ENCODE measurements at places on chromosomes 12 and 14.

- DNase-seq = no peak
These were observed 619.4 kb downstream of the CCER1 start for GRCh38 chr12:90335566-90335965.

DNA sequence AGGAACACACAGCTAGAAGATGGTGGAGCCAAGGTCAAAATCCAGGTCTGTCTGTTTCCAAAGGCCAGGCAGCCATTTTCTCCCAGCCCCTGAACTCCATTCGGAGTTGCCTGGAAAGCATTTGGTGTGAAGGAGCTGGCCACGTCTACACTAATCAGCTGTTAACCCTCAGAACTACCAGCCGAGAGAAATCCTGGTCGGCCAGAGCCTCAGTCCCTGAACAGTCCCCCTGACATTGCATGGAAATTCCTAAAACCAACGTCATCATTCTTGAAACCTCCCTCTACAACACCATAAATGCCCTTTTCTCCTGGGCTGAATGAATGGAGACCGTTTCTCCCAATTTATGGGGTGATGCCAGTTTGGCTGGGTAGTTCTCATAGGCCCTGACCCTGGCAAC, 245.6 kb downstream of the SLC41A2 start:
- no peak for DNase-seq

GRCh38 chr12:124254126-124254525, 40.8 kb upstream of the RFLNA start:
- no peak for DNase-seq

DNA sequence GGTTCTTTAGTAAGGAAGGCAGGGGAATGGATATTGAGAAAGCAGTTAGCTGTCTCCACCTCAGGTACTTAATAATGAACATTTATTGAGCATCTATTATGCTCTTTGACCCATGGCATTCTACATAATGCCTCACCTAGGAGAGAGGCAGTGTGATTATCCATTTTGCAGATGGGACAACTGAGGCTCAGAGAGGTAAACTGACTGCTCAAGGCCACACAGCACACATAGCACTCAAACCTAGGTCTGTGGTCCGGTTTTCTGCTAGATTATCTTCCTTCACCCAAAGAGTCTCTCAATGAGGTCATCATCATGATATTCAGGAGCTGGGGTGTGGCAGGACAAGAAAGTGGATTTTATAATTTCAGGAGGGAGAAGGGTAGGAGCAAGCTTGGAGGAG, 199.1 kb upstream of the LHX5 start:
- no peak for DNase-seq

GRCh38 chr12:18296201-18296908, 35.0 kb downstream of the PIK3C2G start:
- no peak for DNase-seq

GRCh38 chr12:90028635-90029051, 320.0 kb upstream of the ATP2B1 start:
- no peak for DNase-seq

DNA sequence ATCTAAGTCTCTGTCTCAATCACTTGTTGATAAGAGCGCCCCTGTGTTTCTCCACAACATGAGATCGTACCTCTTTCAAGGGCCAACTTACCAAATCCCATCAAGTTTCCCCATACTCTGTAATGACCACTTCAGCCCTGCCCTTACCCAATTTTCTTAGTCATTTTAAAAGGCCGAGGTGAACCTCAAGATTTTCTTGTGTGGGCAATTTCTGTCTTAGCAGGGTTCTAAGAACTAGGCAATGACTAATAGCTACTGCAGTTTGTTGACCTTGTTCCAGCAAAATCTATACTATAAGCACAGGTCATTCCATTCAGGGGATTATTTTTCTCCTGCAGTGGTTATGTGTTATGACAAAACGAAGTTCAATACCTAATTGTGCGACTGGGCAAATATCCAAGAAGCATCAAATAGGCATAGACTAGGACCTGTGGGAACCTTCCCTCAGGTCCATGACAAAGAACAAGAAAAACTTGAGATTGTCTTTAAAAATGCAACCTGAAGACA, 359.8 kb downstream of the PCNX1 start:
- DNase-seq = no peak

DNA sequence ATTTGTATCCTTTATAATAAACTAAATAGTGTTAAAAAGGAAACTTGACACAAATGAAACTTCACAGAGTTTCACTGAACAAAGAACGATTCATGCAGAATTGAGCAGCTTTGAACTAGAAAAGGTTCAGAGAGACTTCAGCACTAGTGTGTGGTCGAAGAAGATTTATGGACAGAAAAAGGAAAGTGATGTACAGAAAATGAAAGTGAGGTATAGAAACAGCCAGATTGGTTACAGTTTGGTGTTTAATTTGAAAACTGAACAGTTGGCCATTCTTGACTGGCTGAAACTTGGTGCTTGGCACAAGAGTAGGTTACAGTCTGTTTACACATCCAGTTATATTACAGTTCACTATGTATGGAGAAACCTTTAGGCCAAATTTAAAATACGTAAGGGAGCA, 207.1 kb downstream of the GALC start:
- no peak for DNase-seq

DNA sequence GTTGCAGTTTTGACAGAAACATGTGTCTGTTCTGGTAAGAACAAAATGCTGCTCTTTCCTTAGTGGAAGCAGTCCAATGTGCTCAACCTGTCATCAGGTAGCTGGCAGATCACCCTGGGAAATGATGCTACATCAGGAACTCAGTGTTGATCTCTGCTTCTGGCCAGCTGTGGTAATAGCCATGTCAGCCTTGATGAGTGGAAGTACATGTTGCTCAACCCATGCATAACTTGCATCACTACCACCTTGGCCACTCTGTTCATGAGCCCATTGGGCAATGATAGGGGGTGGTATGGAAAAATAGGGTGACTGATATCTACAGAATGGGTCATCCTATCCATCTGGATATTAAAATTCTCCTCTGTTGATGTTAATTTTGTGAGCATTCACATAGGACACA, 411.0 kb downstream of the C12orf50 start:
- no peak for DNase-seq

DNA sequence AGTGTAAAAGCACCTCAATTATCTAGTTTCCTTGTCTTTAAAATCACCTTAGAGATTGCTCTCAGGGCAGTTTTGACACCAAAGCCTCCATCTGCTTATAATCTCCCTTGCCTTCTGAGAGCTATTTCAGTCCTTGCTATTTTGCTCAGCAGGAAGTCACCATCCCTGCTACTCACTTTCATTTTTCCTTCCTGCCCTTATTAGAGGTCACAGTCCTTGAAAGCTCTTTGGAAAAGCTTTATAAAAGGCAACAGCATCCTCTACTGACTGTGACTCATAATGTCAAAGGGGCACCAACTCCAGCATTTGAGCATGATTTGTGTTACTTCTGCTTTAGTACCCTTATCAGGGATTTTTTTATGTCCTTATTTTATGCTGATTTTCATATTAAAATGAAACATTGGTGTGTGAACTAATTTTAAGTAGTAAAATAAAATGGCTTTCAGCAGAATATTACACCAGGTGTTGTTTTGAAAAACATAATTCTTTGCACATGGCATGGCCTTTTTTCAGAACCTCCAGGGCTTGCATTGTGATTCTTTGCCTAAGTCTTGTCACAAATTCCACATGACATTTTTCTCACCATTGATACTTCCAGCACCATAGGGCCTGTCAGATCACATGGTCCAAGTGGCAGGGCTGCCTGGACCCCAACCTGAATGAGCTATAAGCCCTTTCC, 213.0 kb downstream of the ADAMTS20 start:
- DNase-seq = no peak

DNA sequence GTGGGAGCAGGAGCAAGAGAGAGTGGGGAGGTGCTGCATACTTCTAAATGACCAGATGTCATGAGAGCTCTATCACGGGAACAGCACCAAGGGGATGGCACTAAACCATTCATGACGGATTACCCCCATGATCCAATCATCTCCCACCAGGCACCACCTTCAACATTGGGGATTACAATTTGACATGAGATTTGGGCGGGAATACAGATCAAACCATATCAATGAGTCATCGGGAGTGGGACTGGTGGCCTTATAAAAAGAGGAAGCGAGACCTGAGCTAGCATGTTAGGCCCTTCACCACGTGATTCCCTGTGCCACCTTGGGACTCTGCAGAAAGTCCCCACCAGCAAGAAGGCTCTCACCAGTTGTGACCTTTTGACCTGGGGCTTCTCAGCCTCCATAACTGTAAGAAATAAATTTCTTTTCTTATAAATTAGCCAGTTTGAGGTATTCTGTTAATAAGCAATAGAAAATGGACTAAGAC, 28.7 kb downstream of the COX8C start:
- no peak for DNase-seq

DNA sequence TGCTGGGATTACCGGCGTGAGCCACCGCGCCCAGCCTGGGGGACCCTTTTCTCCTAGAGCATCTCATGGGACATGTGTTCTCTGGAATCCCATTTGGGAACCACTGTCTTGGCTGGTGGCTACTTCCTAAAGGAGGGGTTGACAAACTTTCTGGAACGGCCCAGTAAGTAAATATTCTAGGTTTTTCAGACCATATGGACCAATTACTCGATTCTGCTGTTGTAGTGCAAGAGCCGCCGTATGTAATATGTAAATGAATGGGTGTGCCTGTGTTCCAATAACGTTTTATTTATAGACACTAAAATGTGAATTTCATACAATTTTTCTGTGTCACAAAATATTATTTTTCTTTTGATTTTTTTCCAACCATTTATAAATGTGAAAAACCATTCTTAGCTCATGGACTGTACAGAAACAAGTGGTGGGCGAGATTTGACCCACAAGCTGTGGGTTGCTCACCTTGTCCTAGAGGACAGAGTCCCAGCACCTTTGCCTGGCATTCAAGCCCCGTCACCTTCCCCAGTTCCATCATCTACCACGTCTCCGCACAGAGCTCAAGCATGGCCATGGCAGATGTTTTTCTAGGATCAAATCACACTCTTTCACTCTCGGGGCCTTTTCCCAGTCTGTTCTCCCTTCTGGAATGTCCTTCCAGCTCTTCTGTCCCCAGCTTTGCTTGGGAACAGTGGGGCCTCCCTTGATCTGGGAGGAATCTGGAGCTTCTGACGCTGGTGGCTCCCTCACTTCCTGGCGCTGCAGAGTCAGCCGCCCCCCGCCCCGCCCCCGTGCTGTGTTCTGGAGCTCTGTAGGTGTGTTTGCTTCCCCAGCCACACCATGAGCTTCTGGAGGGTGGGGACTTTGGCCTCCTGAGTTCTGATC, 17.9 kb upstream of the RCOR1 start:
- DNase-seq = no peak

GRCh38 chr12:16586350-16587109, 19.4 kb downstream of the LMO3 start:
- DNase-seq = no peak

GRCh38 chr12:57853864-57854556, 7.5 kb upstream of the CTDSP2 start:
- DNase-seq = no peak

DNA sequence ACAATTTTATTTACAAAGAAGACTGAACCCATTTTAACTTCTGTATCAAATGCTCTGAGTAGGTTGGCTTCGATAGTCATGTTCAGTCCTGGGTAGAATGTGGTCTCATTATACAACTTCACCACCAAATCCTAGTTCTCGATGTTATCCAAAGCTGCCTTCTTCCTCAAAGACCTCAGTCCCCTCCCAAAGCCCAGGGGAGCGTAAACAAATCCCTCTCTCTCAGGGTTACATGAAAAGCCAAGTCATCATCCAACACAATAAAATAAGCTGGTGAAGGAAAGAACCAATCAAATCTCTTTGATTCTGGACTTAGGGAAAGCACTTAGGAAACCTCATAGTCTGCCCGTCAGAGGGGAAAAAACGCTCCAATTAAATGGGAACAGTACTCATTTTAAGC, 9.1 kb downstream of the PTCSC3 start:
- DNase-seq = no peak

- DNase-seq = no peak
These were observed 50.1 kb downstream of the SLC25A21 start for GRCh38 chr14:37122288-37122687.

DNA sequence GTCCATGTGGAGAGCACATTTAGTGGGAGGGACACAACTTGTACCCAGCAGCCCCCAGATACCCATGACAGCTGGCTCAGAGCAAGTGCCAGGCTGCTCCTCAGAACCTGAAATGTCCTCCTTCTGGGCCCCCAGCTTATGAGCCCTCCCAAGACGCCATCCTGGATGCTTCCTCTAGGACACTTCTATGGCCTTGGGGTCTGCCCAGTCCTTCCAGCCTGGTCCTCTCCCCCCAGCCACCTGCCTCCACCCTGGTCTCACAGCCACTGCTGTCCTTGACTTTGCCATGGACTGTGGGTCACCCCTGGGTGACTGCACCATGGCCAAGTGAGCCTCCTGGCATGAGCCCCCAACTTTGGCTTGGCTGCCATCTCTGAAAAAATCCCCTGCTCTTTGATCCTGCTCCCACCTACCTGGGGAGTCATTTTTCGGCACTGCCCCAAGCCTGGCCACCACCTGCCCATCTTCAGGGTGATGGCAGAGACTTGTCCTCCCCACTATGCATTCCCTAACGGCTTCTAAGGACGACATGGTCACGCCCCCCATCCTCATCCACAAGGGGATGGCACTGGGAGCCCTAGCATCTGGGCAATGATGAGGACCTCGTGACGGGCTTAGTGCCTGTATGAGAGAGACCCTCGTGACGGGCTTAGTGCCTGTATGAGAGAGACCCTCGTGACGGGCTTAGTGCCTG, 323.7 kb downstream of the TMEM121 start:
- no peak for DNase-seq

DNA sequence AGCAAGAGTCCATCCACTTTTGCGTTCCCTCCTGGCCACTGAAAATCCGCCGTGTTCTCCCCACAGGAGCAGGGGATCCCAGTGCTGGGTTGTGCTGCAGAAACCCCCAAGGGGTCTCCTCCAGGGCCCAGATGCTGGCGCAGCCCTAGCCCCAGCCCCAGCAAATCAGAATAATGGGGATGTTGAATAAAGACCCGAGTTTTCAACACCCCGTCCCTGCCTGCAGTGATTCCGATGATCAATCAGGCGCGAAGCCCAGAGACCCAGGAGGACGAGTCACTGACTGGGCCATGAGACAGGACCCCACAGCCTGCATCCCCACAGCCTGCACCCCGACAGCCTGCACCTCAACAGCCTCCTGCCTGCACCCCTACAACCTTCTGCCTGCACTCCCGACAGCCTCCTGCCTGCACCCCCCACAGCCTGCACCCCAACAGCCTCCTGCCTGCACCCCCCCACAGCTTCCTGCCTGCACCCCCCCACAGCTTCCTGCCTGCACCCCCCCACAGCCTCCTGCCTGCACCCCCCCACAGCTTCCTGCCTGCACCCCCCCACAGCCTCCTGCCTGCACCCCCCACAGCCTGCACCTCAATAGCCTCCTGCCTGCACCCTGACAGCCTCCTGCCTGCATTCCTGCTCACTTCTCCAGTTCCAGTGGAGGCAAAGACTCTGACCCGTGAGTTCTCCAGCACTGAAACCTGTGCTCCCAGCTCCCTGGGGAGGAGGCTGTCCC, 37.2 kb downstream of the TNFAIP2 start:
- no peak for DNase-seq

GRCh38 chr12:47396902-47397663, 308.7 kb downstream of the RPAP3 start:
- DNase-seq = no peak

GRCh38 chr14:56324454-56324853, 206.2 kb downstream of the PELI2 start:
- no peak for DNase-seq

- DNase-seq = no peak
These were observed 29.2 kb downstream of the DIP2B start for GRCh38 chr12:50533971-50534370.
